ENCODE measurements at places on chromosomes 3 and 15.

DNA sequence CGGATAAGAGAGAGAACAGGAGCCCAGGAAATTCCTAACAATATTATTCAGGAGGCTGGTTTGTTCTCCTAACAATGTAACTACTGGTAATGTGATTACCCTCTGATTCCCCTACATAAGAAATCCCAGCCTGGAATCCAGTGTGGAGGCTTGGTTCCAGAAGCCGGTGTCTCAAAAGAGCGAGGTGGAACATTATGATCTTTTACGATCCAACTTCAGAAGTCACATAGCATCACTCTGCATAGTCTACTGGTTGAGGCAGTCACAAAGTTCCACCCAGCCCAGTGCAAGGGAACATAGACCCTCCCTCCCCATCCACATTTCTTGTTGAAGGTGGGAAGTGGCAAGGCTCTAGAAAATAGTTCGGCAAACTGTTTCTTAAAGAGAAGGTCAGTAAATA, 81.6 kb upstream of the GALNT15 start:
- DNase-seq = no peak

DNA sequence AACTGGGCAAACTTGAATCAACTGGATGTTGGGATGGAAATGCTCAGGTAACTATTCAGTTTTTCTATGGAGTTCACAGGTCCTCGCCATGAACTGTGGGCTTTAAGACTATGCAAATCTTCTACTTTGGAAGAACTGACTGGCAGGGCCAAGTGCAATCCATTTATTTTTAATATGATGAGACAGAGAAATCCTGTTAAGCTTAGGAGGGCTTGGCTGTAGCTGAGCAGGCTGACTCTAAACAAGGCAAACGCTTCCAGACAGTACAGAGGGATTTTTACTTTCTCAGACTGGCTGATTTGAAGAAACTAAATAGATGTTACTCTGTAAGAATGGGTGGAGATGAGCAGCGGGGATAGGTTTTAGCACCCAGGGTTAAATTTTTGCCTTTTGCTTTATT, 194.2 kb upstream of the ICE2 start:
- no peak for DNase-seq

- no peak for DNase-seq
Measured at GRCh38 chr3:58260261-58260731, 22.7 kb downstream of the ABHD6 start.

DNA sequence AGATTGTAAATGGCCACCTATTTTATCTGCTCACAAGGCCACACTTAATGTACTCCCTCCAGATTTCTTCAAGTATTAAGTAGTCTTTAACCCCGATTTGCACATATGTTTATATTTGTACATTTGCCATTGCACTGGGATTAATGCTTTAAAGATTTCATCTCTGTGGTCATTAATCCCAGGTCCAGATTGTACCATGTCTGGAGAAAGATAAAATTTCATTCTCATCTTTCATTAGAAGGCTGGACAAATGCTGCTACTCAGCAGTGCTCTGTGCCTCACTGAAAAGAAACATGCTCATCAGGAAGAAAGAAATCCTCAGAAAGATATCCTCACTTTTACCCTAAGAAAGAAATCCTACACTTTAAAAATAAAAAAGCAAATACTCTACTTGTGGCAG, 62.5 kb upstream of the LRRC3B start:
- DNase-seq = no peak

- no peak for DNase-seq
Measured at GRCh38 chr3:66265649-66266048, 44.8 kb downstream of the SLC25A26 start.

DNA sequence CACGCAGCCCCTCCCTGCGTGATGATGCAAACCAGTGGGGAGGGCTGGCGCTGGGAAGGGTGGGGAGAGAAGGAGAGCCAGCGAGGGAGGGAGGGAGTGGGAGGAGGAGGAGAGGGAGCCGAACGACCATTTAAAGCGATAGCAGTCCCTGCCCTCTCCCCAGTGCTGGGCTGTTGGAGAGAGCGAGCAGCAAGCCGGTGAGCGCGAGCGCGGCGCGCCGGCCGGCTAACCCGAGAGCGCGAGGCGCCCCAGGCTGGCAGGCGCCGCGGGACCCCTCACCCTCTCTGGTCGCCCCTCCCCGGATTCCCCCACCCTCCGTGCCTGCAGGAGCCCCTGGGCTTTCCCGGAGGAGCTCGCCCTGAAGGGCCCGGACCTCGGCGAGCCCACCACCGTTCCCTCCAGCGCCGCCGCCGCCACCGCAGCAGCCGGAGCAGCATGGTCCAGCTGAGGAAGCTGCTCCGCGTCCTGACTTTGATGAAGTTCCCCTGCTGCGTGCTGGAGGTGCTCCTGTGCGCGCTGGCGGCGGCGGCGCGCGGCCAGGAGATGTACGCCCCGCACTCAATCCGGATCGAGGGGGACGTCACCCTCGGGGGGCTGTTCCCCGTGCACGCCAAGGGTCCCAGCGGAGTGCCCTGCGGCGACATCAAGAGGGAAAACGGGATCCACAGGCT, at the start of gene GRM7:
TSS of gene GRM7 (plus strand) at position 162 of the 671 bp plus-strand sequence.
- no peak for DNase-seq

GRCh38 chr15:63354821-63355650, 26.6 kb downstream of the CA12 start:
- DNase-seq = no peak

GRCh38 chr15:69451951-69452691, 497 bp upstream of the RPLP1 start:
- no peak for DNase-seq

DNA sequence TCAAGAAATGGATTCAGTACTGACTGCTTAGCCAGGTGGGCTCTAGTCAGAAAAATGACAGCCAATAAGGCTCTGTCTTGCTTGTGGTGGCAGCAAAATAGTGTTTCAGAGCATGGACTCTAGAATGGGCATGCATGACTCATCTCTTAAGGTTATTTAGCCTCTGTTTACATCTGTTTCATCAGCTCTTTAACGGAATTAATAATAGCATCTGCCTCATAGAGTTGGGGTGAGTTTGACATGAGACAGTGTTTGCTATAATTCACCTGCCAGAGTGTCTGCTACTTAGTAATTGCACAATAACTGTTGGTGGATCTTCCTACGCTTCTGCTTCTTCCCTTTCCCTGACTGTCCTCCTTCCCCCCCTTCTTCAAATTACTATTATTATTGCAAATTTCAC, 350.4 kb upstream of the SEMA6D start:
- DNase-seq = no peak

DNA sequence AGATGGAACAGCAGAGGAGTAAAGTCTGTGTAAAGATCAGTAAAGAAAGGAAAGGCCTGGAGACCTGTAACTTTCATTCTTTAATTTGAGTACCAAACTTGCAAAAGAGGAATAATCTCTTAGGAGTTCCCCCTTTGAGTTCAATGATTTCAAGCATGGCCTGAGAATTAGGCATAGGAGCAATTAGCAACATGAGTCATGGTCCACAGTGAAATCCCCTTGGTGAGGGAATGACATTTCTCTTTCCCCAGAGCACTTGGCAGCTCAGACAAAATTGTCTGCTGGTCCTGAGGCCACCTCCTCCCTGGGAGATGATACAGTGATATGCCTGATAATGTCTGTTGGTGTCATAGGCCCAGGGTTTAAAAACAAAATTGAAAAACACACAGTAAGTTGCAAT, 81.4 kb upstream of the CRBN start:
- DNase-seq = no peak

DNA sequence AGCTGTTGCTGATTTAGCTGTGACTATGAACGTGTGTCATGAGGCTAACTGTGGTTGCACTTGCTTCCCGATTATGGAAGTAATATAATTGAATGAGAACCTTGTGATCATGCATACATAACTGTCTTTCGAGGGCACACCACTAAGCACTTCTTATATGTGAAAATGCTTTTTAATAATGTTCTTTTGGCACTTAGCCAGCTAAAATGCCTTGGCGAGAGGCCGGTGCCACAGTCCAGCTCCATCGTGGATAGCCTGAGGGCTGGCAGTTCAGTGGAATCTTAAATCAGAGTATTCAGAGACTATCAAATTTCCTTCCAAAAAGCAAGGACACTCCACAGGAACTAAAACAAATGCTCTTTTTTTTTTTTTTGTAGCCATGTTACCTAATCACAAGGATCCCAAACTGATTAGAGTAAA, 161.6 kb upstream of the FRMD4B start:
- no peak for DNase-seq

- no peak for DNase-seq
Measured at GRCh38 chr3:193396451-193397244, 18.1 kb upstream of the ATP13A5 start.

GRCh38 chr3:45785605-45786150, 10.7 kb downstream of the SLC6A20 start:
- DNase-seq = no peak

- DNase-seq = no peak
Measured at GRCh38 chr15:42712584-42712983, 24.3 kb downstream of the CDAN1 start.

DNA sequence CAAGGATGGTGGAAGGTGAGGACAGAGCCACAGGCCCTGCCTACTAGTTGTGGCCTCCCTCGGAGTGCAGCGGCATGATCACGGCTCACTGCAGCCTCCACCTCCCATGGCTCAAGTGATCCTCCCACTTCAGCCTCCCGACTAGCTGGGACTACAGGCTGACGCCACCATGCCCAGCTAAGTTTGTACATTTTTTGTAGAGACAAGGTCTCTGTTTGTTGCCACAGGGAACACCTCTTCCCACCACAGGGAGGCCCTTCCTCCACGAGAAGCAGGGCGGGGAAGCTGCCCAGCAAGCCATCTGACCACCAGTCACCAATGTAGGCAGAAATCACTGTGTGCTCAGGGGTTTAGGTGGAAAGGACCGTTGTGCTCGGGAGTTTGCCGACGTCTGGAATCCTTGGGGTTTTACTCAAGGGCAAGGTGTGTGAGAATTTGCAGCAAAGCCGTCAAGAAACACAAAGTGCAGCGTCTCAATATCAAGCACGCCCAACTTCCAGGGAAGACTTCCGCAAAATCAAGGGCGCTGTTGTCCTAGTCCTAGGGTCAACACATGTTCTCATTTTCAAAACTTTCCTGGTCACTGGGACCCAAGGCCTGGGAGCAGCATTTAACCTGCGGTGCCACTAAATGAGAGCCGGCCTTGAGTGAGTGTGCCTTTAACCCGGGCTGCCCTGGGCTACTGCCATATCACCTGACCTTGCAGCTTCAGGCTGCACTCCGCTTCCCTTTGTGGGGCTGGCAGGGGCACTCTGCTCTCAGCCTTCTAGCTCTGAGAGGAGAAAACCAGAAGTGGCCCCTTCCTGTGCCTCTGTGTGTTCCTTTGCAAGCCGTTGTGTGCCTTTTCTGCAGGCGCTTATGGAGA, 65.7 kb downstream of the SLC12A8 start:
- no peak for DNase-seq

DNA sequence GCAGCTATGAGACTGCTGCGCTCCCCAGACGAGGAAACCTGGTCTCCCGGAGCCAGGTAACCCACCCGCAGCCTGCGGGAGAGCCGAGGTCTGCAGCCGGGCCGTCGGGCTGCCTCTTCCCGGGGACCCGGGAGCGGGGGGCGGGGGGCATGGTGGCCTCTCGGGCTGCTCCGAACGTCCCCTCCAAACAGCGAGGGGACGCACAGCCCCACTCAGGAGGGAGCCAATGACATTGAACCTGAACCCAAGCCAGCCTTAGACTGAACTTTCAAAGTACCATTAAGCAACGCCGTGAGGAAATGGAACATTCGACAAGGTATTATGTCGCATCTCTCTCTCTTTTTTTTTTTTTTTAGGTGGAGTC, 29.8 kb upstream of the ALDH1A3 start:
- DNase-seq = no peak

DNA sequence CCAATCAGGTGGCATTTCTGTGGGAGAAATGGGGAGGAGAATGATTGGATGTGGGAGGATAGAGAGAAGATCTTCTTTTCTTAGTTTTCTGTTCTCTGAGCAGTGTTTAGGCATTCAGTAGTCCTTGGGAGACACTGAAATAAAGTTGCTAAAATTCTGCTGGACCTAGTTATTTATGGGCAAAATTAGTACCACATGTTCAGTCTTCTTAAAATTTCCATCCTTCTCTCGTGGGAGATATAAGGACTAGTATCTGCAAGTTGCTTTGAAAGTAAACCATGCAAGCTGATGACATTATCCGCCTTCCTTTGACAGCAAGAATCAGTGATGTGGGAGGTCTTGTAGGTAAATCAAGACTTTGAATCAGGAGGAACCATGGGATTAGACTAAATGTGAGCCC, 19.9 kb upstream of the CHST2 start:
- no peak for DNase-seq

DNA sequence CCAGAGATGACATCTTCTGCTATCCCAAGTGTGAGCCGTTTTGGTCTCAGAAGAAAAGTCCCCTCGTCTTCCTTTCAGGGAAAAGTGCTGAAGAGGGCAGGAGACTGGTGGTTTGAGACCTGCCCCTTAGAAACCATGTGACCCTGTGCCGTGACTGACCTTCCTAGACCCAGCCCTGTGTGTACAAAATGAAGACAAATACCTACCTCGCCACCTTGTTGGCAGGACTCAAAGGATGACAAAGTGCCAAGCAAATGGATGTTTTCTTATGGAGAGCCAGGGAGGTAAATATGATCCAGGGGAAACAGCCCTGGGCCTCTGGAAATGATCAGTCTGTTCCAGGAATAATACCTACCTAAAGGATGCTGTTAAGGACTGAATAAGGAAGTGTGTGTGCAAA, 41.3 kb downstream of the FAM174B start:
- DNase-seq = no peak

- no peak for DNase-seq
Measured at GRCh38 chr3:127084401-127084990, 101.6 kb downstream of the PLXNA1 start.

DNA sequence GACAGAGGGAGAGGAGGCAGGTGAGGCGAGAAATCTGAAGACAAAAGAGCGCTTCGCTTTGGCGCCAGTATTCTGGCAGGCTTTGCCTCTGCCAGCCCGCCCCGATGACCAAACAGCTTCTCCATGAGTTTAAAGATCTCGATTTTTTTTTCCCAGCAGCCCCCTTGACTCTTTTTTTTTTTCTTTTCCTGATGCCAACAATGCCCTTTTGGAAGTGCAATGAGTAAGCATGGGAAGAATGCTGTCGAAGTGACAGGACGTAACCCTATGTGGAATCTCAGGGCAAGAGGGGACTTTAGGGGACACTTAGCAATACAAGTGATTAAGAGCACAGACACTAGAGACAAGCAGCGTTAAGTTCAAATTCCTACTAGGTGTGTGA, 211.7 kb downstream of the FGF12 start:
- DNase-seq = no peak

DNA sequence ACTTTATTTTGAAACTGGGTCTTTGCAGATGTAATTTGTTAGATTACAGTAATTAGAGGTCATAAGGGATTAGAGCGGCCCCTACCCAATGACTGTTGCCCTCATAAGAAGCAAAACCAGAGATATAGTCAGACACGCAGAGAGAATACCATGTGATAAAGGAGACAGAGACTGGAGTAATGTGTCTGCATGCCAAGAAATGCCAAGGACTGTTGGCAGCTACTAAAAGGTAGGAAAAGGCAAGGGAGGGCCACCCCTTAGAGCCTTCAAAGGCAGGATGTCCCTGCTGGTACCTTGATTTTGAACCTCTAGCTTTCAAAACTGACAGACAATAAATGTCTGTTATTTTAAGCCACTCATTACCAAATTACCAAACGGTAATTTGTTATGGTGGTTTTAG, 548.2 kb downstream of the FHIT start:
- DNase-seq = no peak

Measured in NCI-H446 treated with DMSO at 0.1 percent for 48 hours (cell line).